ENCODE measurements at places on chromosomes 7 and 10. TPM values are rescaled to one million over a fixed set of nuclear protein-coding genes. Genes with fewer than 3 reads are reported as not detected.

Gene TUBB8
- not detected for total RNA-seq

Gene SAMD9L
- 7.6 TPM for total RNA-seq

Gene ENO4
- total RNA-seq = not detected

Gene TACC2
- total RNA-seq = 334 TPM

Gene OPN4
- total RNA-seq = 4.2 TPM

Gene THSD7A
- total RNA-seq = 0.36 TPM

Gene PTPN20
- 0.84 TPM for total RNA-seq

Gene C10orf67
- total RNA-seq = not detected

Gene CDK14
- 3.9 TPM for total RNA-seq

Gene TMEM176A
- 7.9 TPM for total RNA-seq

Gene TWIST1
- total RNA-seq = 1.9 TPM

Gene AKR1C2
- 354 TPM for total RNA-seq

Gene NAT16
- total RNA-seq = not detected

Gene AKR1C4
- not detected for total RNA-seq

Gene ANKRD7
- 0.27 TPM for total RNA-seq

Gene VSTM2A
- not detected for total RNA-seq

Gene PLXDC2
- total RNA-seq = 14.8 TPM

Gene AASS
- total RNA-seq = 9.8 TPM

Gene LRGUK
- not detected for total RNA-seq

Gene DMBT1
- total RNA-seq = 0.32 TPM

Gene CYCS
- total RNA-seq = 118 TPM

Gene NPTX2
- 15.1 TPM for total RNA-seq

Gene LRIT1
- total RNA-seq = not detected

Gene LIPN
- not detected for total RNA-seq

Gene KNDC1
- 0.04 TPM for total RNA-seq

Gene RTKN2
- not detected for total RNA-seq

Gene UFSP1
- total RNA-seq = 2.0 TPM

Gene CYP2W1
- total RNA-seq = not detected

Gene SCD
- 1.7 TPM for total RNA-seq

Gene GPR15LG
- 0.92 TPM for total RNA-seq

Gene NKX1-2
- not detected for total RNA-seq

Gene CACNA2D1
- total RNA-seq = 138 TPM

Gene CEP55
- 0.32 TPM for total RNA-seq

Gene RRP12
- total RNA-seq = 41.9 TPM

Gene MSMB
- not detected for total RNA-seq

Gene GNG11
- 6.2 TPM for total RNA-seq

Gene CPED1
- 35.5 TPM for total RNA-seq

Gene IFIT1B
- total RNA-seq = not detected

Gene AP4M1
- total RNA-seq = 13.8 TPM

Gene SDHAF3
- total RNA-seq = 4.3 TPM

Gene ITPRID1
- total RNA-seq = not detected

Gene SDK1
- 1.8 TPM for total RNA-seq

Gene CDK1
- total RNA-seq = 0.82 TPM

Gene OR9A2
- total RNA-seq = not detected

Gene CPXM2
- total RNA-seq = 2.0 TPM

Gene IFIT2
- total RNA-seq = 0.88 TPM

Gene LRRC18
- not detected for total RNA-seq

Measured in gastrocnemius medialis (tissue), 4 donors.